ENCODE measurements at places on chromosomes 2 and 18.

GRCh38 chr2:173196080-173196479 lies 120.4 kb downstream of the MAP3K20 start:
- DNase-seq = no peak

DNA sequence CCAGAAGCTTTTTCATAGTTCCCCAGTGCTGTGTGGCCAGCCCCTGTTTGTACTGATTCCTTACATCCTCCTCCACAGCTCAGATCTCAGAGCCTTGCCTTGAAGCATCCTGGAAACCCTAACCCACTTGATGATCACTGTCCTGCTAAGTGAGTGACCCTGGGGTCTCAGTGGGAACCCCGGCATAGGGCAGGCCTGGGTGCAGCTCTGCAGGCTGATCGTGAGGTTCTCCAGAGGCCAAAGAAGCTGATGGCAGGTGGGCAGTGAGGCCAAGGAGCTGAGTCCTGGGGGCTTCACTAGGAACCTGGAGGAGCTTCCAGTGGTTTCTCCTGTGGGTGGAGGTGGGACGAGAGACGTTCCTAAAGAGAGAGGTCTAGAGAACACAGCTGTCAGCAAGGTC lies 47.4 kb upstream of the BIN1 start:
- no peak for DNase-seq

GRCh38 chr18:49178736-49179135 lies 228.0 kb upstream of the SMAD7 start:
- no peak for DNase-seq

DNA sequence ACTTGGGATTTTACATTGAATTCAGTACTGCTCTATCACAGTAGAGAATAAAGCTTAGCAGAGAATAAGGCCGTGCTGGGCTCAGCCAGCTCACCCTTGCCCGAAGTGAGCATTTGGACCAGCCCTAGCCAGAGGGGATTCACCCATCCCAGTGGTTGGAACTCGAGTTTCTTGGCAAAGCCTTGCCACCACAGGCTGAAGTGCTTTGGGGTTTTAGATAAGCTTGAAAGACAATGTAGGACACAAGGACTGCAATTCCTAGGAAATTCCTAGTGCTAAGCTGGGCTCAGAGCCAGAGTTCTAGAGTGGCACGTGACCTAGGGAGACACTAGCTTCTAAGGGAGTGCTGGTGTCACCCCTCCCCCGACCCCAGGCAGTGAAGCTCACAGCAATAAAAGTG lies 28.0 kb downstream of the SERPINB11 start:
- DNase-seq = no peak

DNA sequence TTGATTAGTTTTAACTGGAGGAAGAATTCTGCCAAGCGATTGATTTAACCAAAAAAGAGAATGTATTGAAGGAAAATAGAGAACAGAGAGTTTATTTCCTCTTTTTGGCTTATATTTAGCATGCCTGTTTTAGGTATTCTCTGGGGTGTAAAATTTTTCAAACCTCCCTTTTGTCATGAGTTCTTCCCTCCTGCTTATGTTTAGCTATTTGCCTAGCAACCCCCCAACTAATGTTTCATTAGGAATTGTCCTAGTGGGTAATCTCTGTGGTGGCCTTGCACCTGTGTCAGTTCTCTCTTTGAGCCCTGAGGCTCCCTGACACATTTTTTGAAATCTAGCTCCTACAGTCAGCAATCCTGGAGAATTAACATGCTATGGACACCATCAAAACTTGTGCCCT lies 12.5 kb upstream of the REG1B start:
- DNase-seq = no peak

- DNase-seq = no peak
Measured at GRCh38 chr2:32946314-32947075, at the start of gene LTBP1. Gene LTBP1, plus strand, starts transcription at chr2:32946953. Its CDS starts 372 bp downstream, at chr2:32947325.

DNA sequence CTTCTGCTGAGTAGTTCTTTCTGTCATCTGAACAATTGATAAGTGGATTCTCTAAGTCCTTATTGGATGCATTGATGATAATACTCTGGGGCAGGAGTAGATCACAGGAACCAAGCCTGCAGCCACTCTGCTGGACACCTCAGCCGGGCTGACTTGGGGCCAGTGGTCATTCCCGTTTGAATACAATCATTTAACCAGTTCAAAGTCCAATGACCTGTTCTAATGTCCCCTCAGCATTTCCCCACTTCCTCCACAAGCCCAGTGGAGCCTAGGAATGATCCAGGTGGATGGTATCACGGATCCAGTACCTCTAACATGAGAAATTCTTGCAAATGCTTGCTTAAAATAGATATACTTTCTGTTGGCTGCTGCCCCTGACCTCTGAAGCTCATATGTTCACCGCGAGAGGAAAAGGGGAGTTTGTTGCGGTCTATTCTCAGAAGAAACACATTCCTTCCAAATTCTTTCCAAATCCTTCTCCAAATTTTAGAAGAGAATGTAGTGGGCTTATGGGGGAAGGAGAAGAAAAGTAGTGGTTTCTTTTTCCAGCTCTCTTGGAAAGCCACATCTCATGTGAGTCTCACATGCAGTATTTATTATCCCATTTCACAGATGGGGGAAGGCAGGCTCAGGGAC lies 170.9 kb downstream of the INHBB start:
- DNase-seq = no peak

DNA sequence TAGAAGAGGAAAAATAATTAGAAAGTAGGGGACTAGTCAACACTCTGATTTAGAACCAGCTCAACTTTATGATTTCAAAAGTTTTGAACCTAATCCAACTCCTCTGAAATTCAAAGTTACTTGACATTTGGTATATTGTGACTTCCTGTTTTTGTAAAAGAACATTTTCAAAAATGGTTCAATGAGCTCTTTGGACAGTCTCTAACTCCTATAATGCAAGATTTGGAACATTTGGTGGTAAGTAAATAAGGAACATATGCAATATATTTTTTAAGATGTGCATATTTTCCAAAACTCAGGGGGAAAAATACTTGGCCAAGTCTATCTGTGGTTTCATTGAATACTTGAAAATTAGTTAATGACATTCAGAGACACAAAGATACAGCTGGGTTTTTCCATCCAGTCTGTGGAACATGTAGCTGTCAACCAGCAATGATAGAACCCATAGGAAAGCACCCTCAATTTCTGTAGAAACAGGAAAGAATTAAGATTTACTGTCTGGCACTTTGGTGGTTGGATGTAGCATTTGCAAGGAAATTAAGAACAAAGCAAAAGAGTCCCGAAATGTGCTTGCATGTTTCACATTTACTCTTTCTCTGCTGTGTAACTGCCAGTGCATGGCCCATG lies 17.0 kb upstream of the ANKRD44 start:
- DNase-seq = no peak

DNA sequence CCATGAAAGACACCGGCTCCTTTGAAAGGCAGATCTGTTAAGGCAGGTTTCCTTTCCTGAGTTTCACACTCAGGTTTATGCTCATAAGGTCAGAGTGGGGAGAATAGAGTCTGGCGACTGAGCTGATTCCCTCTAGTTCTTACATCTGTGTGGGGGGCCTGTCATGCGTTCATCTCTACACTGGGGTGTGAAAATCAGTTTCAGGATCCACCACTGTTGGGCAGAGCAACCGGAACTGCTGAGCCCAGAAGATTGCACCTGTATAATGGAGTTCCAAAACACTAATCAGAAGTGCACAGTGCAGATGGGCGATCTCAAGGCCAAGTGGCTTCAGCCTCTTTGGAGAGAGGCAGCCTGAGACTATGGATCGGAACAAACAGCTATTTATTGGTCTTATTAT lies 181.3 kb upstream of the NRP2 start:
- no peak for DNase-seq

GRCh38 chr18:457140-457519 lies 43.4 kb downstream of the COLEC12 start:
- no peak for DNase-seq

DNA sequence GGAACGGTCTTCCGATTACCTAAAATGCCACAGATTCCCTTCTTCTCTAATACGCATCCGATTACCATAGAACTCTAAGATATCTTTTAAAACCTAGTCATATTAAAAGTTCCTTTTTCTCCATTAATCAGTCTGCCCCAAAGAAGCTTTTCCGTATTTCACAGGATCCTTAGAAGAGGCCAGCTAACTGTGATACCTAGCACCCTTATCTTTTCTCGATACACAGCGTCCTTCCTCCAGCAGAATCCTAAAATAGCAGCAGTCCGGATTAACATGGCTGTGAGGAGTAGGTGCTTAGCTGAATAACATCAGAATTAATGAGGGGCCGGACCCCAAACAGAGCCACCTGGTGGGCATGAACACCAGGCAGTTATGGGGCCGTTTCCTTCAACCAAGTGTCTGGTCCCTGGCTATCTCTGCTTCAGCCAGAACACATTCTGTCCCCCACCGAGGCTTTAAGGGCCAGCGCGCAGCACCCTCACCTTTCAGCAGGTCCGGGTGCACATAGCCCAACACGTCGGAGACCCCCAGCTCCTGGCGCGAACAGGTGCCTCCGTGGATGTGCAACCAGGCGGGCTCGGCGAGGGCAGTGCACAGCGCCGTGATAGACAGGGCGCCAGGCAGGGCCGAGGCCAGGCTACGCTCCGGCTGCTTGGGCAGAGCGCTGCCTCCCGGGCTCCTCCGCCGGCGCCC lies 995 bp downstream of the TMEM127 start:
- DNase-seq = no peak

DNA sequence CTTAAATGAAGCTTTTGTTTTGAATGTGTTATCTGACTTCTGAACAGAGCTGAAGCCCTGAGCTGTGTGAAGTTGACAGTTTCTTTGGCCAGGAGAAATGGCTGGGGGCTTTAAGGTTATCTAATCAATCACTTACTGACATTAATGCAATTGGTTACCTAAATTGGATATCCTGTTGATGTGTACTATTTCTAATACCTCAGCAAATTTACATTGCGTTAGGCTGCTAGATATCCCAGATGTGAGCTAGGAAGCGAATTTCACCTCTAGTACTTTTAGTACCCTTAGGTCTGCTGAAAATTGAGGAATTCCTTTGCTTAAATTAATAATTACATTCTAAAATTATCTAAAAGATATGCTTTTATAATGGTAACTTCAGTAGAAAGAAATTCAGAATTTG lies 102.0 kb downstream of the LCLAT1 start:
- DNase-seq = no peak

DNA sequence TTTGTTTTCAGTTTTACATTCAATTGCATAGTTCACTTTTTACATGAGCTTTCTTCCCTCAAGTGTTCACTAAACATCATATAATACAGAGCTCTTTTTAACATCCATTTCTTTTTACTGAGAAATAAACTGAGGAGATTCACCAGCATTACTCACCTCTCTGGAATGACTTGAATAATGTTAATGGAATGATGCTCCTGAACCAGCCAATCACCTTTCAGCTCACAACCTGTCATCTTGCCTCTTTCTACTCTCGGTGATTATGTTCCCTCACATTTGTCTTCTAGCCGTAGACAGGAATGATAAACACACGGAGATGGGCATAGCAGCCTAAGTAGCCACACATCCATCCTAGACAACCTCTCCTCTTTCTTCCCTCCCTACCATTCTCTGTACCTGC lies 301.7 kb downstream of the PAX3 start:
- DNase-seq = no peak

DNA sequence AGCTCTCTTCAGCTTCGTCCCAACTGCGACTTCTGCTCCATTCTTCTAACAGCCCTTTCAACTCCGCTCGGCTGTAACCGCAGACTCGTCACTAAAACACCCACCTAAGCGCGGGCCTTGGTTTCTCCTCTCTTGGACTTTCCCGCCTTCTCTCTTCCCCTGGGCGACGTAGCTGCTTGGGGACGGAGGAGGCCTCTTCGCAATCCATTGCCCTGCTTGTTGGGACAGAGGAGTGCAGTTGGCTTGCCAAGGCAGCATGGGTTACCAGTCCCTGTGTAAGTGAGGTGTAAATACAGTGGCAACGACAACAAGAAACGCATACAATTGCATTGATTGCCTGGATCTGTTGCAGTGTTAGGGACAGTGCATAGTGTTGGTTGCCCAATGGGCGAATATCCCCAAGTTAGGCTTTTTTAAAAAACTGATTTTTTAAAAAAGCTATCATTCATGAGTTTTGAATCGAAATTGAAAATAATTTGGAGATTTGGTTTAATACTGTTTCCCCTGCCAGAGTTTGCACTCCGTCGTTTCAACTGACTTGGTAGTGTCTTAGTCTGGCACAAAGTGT lies 484 bp upstream of the DARS1 start:
- DNase-seq = peak; percentile 48

DNA sequence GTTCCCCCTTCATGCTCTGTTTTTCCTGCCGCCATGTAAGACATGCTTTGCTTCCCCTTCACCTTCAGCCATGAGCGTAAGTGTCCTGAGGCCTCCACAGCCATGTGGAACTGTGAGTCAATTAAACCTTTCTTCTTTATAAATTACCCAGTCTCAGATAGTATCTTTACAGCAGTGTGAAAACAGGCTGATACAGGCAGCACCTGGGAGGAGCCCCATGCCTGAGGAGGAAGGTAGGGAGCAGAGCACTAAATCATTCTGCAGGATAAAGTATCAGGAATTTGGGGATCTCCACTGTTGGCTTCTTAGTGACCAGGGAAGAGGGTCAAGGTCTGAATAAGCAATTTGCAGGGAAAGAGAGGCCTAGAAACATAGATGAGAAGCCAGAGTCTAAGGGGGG lies 78.0 kb downstream of the KCNF1 start:
- no peak for DNase-seq

Data from stimulated activated CD8-positive, alpha-beta memory T cell treated with anti-CD3 and anti-CD28 coated beads, Interleukin-15, amount 100 ng/mL, for 1 hour (primary cell).